ENCODE measurements at places on chromosomes 5 and 9.

DNA sequence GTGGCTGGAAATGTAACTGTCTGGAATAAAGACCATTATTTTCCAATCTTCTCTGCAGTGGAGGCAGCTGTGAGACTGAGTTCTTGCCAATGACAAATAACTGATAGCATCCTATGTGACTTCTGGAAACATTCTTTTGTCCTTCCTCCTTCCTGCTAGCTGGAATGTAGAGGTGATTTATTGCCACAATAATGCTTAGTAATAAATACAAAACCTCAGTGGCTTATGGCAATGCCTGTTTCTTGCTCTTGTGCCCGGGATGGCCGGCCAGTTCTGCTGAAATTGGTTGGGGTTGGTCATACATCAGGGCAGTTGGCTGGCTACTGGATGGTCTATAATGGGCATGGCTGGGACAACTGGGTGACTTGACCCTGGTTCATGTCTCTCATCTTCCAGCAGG lies 12.2 kb upstream of the TEX48 start:
- peak; percentile 26 for DNase-seq

DNA sequence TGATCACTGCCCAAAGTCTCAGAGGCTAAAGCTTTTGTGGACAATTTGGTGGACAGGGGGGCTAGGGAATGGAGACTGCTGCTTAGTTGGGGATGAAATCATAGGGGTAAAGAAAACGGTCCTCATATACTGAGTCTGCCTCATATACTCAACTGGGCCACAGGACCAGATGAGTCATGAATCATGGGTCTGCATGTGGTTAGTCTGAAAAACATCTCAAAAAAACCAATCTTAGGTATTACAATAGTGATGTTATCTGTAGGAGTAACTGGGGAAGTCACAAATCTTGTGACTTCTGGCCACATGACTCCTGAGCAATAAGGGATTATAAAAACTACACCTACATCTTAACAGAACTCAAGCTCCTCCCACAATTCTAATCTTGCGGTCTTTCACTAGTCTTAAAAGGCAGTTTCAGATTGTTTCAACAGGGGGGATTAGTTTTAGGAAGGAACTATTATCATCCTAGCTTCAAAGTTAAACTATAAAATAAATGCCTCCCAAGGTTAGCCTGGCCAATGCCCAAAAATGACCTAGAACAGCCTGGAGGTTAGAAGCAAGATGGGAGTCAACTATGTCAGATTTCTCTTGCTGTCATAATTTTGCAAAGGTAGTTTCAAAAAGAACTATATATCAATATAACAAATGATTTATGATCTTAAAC lies 17.5 kb downstream of the TMEM161B start:
- DNase-seq, result peak; percentile 4

- no peak for DNase-seq
These were observed 57.3 kb upstream of the CD180 start for GRCh38 chr5:67253911-67254310.

- DNase-seq, result no peak
These were observed 53.7 kb upstream of the VLDLR start for GRCh38 chr9:2567922-2568321.

DNA sequence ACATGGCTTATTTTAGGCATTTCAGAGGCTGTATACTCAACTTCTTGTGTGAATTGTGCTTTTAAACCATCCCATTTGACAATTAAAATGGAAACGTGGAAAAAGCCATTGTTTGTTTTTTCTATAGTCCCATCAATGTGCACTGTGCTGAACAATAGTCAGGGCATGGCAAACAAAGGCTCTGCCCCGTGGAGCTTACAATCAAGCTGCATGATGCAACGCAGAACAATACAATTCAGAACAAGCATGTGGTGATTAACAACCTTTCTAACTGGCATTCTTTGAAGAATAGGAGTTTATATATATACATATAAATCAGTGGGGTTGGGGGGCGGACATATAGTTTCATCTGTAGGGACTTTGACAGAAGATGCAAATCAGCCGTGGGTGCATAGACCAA lies 2125.4 kb upstream of the WWC1 start:
- DNase-seq, result no peak
